ENCODE measurements at places on chromosomes 16 and 17.

DNA sequence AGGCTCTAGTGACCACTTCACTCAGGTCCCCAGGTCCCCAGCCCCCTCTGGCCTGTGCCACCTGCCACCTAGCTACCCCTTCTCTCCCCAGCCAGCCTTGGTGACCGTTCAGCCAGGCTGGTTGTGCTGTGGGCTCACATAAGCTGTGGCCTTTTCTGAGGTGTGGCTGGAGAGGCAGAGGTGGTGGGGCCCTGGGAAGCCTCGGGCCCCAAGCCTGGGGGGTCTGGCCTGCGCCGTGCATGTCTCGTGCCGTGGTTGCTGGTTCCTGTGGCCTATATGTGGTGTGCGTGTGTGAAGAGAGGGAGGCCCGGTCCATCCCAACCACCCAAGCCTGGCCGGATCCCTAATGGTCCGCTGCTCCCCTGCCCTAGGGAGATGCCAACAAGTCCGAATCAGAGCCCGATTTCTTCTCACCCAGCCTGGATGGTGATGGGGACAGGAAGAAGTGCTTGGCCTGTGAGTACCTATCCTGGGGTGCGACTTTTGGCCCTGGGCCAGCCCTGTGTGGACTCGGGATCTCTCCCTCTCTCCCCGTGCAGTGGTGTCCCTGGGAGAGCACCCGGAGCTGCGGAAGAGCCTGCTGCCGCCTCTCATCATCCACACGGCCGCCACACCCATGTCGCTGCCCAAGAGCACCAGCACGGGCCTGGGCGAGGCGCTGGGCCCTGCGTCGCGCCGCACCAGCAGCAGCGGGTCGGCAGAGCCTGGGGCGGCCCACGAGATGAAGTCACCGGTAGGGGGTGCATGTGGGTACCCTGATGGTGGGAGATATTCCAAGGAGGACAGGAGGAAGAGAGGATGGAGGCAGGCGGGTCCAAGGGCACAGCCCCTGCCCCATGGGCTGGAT is 35.9 kb downstream of the CACNA1G start:
- no peak for ATAC-seq

DNA sequence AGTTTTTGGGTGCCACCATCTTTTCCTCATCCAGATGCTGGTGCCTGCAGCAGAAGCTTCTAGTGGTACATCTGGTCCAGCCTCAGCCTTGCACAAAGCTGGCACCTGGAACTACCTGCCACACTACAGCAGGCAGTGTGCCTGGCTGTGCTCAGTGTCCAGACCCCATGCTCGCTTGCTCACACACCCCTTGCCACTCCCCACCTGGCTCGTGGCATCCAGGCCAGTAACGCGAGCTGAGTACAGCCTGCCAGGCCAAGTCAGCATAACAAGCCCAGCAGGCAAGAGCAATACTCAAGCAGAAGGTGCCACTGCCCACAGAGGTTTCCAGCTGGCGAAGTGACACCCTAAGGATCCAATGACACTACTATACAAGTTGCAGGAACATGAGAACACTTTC is 29.7 kb upstream of the KIF2B start:
- ATAC-seq, result no peak

GRCh38 chr16:1348926-1349325 is 2.8 kb downstream of the TSR3 start:
- ATAC-seq, result no peak

GRCh38 chr17:75763613-75764416 is 1.2 kb downstream of the GALK1 start:
- ATAC-seq, result no peak

DNA sequence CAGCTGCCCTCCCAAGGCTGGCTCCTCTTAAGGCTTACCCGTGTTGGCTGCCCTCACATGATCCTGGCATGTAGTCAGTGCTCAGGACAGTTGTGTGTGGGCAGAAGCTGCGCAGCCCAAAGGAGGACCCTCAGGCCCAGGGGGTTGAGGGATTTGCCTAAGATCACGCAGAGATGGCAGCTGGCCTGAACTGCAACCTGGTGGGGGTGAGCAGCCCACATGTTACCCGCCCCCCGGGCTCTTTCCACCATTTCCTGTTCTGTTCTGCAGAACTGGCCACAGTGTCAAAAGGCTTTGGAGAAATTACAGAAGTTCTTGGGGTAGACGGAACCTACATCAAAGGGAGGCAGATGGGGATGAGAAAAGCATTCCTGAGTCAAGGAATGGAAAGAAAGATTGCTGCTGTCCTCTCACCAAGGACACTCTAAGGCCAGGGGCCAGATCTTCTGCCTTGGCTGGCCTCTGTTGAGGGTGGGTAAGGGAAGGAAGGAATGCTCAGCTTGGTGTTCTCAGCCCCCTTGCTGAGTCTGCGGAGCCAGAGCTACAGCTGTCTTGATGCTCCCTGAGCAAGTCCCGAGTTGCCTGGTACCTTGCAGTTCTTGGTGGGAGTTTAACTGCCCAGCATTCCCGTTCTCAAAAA is 53.0 kb downstream of the EPN2 start:
- no peak for ATAC-seq

DNA sequence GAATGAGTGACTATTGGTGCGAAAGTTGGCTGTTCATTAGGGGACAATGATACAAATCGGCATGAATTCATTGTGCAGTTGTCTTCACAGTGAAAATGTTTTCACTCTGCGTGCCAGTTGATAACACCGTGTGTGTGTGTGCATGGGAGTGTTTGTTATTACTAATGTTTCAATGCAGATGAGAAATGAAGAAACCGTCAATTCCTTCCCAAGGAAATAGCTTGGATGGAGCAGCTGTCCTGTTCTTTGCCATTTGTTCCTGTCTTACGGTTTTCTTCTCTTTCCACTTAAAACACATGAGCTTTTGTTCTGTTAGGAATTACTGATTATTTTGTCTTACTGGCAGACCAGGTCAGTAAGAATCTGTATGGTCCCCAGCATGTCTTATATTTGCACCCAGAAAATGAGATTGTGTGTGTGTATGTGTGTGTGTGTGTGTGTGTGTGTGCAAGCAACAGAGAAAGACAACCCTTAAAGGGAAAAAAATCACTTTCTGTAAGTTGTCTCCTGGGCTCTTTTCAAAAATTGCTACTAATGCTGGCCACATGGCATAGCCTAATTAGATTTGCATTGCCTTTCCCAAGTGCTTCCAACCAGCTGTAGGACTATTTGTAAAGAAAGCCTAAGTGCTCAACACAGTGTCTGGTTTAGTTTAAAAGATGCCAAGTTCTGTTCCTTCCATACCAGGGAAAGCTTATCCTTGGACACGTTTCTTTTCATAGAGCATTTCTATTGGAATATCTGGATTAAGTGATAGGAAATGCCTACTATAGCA is 23.8 kb downstream of the SHISA9 start:
- no peak for ATAC-seq

- ATAC-seq, result no peak
Measured at GRCh38 chr16:47258874-47259461, 115.2 kb upstream of the NETO2 start.

GRCh38 chr17:59366773-59367656 is 35.6 kb downstream of the YPEL2 start:
- ATAC-seq, result no peak

- no peak for ATAC-seq
Measured at GRCh38 chr16:24328835-24329452, 72.8 kb downstream of the CACNG3 start.

GRCh38 chr17:49975531-49975930 is 6.5 kb downstream of the DLX4 start:
- ATAC-seq, result no peak

- no peak for ATAC-seq
Measured at GRCh38 chr16:54645345-54645744, 285.3 kb upstream of the IRX5 start.

DNA sequence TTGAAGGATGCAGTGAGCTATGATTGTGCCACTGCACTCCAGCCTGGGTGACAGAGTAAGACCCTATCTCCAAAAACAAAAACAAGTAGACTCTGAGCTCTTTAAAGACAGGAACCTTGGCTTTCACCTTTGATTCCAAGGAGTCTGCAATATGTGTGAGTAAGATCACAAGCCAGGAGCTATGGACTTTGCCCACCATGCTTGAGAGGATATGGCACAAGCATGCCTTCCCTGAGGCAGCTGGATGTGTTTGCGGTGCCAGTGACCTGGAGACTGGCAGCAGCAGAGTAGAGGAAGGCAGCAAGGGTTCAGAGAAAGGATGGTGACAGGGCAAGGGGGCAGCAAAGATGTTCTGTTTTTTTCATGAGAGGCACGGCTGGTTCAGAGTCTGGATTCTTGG is 14.5 kb upstream of the PRKCA start:
- ATAC-seq, result no peak

DNA sequence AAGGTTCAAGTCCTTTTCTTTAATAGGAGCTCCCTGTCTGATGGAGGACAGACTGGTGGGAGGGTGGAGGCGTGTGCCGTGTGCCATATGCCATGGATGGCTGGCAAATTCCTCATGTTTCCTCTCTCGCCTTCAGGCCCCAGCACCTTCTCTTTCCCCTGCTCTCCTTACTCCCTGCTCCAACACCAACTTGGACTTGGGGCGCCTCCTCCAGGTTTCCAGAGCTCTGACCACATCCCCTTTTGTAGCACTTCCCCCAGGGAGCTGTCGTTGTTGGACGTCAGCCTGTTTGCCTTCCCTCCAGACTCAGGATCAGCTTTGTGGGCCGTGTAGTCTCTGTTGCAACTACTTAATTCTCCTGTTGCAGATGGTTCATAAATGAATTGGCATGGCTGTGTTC is 30.7 kb downstream of the TMC7 start:
- ATAC-seq, result no peak

DNA sequence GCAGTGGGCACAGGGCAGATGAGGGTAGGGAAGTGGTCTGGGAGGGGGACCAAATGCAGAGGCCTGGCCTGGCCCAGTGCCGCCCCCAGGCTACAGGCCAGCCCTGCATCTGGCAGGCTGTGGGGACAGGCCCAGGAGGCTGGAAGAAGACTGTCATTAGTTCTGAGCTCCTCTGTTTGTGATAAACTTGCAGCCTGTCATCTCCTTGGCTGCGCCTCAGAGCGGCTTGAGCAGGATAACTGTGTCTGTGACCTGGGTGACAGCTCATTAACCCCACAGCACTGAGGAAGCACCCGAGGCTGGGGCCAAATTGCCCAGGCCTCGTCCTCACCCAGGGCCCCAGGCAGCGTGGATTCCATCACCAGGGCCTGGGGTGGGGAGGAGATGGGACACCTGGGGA is 23.9 kb downstream of the ABCC3 start:
- no peak for ATAC-seq

GRCh38 chr16:15949210-15950160 is at the start of gene ABCC1:
Gene ABCC1, plus strand, starts transcription at chr16:15949616. Its CDS starts 136 bp downstream, at chr16:15949752.
- peak; percentile 72 for ATAC-seq

GRCh38 chr17:40279402-40279801 is 8.3 kb upstream of the CDC6 start:
- no peak for ATAC-seq

DNA sequence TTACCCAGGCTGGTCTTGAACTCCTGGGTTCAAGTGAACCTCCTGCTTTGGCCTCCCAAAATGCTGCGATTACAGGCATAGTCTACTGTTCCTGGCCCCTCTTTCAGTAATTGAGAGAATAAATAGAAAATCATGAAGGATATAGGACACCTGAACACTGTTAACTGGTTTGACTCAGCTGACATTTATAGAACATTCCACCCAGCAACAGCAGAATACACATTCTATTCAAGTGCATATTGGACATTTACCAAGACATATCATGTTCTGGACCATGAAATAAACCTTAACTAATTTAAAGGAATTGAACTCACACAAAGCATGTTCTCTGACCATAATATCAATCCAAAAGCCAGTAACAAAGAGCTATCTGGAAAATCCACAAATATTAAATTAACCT is 19.8 kb upstream of the BAIAP2 start:
- ATAC-seq, result no peak

DNA sequence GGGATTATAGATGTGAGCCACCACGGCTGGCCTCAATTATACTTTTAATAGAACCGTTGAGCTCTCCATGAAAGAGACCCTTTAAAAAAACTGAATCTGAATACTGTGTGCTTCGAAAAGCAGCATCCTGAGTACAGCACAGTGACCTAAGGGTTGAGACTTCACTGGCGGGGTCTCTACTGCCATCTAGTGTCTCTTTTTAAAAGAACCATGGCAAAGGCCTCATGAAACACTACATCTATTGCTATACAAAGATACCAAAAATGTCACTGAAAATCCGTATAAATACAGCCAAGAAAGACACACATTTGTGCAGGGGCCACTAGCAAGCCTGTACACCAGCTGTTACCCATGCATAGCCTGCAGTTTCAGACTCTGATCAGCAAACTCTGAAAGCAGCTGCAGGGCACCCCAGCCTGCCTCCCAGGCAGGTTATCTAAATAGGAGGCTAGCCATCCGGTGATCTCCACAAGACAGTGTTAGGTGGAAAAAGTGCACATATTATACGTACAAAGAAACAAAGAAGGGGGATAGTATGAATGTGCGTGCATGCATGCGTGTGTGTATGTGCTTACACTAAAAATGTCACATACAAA is 35.3 kb downstream of the NPLOC4 start:
- ATAC-seq, result peak; percentile 92

GRCh38 chr16:53282975-53283946 is 151.0 kb upstream of the RBL2 start:
- no peak for ATAC-seq

- ATAC-seq, result no peak
Measured at GRCh38 chr17:42294469-42295398, 6.4 kb downstream of the STAT5A start.

GRCh38 chr16:66065925-66066324 is 300.6 kb upstream of the CDH5 start:
- ATAC-seq, result no peak

- ATAC-seq, result no peak
Measured at GRCh38 chr17:16178836-16179235, 36.5 kb downstream of the NCOR1 start.

- no peak for ATAC-seq
Measured at GRCh38 chr17:73359352-73359751, 47.6 kb upstream of the CDC42EP4 start.

GRCh38 chr16:79754501-79754900 is 154.0 kb upstream of the MAF start:
- ATAC-seq, result no peak

GRCh38 chr16:3020604-3021448 is 658 bp downstream of the TNFRSF12A start:
- ATAC-seq, result peak; percentile 5

GRCh38 chr16:31260136-31260931 is 559 bp downstream of the ITGAM start:
- ATAC-seq, result no peak

- no peak for ATAC-seq
Measured at GRCh38 chr17:36730857-36731490, 129.6 kb downstream of the MRM1 start.

DNA sequence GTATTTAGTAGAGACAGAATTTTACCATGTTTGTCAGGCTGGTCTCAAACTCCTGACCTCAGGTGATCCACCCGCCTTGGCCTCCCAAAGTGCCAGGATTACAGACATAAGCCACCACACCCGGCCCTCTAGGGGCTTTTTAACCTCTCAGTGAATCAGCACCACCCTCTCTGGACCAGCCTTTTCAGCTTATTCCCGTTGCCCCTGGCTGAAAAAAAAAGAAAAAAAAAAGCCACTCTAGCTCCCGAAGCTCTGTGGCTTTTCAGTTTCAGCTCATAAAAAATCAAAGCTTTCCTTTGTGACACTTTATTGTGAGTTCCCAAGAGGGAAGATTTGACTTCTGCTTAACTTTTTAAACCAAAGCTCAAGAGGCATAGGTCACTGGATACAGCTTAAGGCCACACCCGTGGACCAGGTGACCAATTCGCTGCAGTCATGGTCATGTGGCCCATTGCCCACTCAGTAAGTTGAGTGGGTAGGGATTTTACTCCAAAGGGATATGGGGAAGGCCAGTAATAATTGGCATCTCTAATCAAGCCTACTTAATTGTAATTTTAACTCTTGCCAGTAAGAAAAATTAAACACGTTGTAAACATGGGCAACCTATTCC is 46.6 kb upstream of the MED13 start:
- no peak for ATAC-seq

Data from activated T-helper 17 cell treated with anti-CD3 and anti-CD28 coated beads, Interleukin-2, amount 50 U/mL, for 72 hours (primary cell).